GM20000 (cell line): ENCODE measurements at places on chromosomes 1 and 21.

GRCh38 chr1:116572771-116573430, 2.1 kb upstream of the CD58 start:
- DNase-seq = no peak

GRCh38 chr1:44089371-44090048, 29.1 kb upstream of the KLF17 start:
- DNase-seq = no peak

GRCh38 chr1:10916991-10917390, 95.5 kb upstream of the TARDBP start:
- DNase-seq = no peak

DNA sequence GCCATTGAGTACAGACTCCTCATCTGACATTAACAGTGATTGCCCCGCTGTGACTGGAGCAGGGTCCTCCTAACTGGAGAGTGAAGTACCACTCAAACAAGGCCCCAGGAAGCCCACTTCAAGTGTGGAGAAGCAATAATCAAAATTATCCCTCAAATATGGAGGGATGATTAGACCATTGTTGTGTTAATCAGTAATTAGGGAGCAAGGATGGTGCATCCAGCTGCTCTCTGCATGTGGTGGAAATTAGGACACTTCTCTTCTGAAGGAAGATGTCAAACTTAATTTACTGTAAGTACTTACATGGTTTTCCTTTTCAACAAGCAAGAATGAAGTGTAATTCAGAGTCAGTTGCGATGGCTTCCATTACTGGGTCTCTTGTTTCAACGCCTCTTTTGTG, 3.4 kb upstream of the ZP4 start:
- no peak for DNase-seq

DNA sequence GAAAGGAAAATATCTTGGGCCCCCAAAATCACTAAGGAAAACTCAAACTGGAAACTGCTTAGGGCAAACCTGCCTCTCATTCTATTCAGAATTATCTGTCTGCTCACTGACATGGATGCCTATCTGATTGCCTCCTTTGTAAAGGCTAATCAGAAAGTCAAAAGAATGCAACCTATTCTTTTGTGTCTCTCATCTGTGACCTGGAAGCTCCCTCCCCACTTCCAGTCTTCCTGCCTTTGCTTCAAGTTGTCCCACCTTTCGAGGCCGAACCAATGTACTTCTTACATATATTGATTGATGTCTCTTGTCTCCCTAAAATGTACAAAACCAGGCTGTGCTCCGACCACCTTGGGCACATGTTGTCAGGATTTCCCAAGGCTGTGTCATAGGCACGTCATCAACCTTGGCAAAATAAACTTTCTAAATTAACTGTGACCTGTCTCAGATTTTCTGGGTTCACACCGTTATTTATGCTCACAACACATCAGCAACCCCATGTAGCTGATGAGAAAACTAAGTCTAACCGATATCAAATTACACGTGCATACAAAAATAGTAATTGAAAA, 302.3 kb upstream of the NRIP1 start:
- DNase-seq = no peak

- no peak for DNase-seq
Observed at GRCh38 chr1:232983817-232984567, 33.6 kb downstream of the NTPCR start.

DNA sequence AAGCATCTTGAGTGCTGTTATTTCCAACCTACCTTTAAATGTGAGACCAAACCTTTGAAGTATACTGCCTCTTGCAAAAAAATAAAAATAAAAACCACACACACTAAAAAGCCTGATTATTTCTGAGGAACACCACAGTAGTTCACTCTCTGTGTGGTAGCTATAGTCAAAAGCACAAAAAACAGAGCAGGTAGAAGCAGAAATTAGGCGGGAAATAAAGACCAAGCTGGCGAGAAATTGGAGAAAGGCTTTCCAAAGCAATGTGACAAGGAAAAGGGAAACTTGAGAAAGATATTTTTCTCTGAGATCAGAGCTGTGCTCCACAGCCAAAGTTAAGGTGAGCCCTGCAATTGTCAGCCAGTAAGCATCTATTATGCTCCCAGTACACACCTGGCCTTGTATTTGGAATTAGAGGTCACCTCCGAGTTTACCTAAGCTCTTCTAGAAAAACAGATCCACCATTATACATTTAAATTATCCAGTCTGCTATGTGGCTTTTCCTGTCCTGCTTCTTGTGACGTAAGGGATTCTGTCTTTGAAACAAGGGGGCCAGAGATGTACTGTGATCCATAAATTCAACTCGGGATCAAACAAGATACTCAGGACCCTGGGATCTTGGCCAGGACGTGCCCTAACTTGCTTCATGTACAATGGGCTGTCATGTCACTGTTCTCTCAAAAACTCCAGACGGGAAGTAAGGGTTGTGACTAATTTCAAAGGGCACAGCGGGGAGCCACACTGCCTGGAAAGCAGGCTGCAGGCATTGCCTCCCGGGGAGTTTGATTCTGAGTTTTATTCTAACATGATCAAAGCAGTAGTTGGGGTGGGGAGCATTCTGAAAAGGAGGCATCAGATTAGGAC, 39.8 kb upstream of the RAB4A start:
- DNase-seq = no peak

DNA sequence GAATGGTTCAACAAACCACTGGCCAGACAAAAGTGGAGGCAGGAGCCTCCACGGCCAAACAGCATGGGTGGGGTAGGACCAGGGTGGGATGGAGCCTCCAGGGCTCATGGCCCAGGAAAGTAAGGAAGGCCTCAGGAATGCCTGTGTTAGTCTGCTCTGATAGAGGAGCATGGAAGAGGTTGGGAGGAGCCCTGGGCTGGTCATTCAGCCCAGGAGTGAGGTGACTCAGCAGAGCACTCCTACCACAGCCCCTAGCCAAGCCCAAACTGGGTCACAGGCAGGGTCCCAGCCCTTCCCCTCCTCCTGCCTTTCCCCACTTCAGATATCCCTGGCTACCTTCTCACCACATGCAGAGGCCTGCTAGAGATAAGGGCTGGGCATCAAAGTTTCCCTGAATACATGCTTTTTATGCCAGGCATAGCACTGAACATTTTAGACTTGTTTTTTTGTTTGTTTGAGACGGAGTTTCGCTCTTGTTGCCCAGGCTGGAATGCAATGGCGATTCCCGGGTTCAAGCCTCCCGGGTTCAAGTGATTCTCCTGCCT, 3.1 kb upstream of the SHISA4 start:
- no peak for DNase-seq

- no peak for DNase-seq
Observed at GRCh38 chr1:201050515-201051277, 27.2 kb upstream of the KIF21B start.

GRCh38 chr1:209335178-209335577, 248.3 kb upstream of the CAMK1G start:
- DNase-seq = peak; percentile 45

DNA sequence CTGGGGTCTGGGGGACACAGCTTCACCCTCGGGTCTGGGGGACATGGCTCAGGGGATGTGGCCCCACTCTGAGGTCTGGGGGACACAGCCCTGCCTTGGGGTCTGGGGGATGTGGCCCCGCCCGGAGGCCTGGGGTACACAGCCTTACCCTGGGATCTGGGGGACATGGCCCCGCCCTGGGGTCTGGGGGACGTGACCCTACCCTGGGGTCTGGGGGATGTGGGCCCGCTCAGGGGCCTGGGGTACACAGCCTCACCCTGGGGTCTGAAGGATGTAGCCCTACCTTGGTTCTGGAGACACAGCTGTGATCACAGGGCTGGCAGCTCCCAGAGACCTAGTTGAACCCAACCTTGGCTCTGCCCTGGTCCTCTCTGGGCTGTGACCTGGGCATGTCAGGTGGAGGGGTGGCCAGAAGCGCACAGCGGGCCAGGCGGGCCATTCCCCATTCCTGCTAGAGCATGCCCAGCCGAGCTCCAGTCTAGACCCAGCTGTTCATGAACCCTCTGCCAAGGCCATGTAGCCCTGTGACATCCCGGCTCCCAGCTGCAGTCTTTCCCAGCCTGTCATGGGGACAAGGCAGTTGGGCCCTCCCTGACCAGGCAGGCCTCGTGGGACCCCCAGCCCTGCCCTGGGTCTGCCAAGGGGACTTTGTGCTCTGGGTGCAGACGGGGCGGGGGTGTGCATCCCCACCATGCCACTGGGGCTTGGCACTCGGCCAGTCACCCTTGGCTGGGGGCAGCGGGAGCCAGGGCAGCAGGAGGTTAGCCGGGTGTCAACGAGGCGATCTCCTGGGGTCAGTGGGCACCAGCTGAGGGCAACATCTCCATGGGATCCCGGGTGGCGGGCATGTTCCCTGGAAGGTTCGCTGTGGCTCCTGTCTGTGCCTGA, 43.9 kb downstream of the WNT9A start:
- DNase-seq = no peak

GRCh38 chr1:18066576-18066975, 41.0 kb upstream of the IGSF21 start:
- no peak for DNase-seq

DNA sequence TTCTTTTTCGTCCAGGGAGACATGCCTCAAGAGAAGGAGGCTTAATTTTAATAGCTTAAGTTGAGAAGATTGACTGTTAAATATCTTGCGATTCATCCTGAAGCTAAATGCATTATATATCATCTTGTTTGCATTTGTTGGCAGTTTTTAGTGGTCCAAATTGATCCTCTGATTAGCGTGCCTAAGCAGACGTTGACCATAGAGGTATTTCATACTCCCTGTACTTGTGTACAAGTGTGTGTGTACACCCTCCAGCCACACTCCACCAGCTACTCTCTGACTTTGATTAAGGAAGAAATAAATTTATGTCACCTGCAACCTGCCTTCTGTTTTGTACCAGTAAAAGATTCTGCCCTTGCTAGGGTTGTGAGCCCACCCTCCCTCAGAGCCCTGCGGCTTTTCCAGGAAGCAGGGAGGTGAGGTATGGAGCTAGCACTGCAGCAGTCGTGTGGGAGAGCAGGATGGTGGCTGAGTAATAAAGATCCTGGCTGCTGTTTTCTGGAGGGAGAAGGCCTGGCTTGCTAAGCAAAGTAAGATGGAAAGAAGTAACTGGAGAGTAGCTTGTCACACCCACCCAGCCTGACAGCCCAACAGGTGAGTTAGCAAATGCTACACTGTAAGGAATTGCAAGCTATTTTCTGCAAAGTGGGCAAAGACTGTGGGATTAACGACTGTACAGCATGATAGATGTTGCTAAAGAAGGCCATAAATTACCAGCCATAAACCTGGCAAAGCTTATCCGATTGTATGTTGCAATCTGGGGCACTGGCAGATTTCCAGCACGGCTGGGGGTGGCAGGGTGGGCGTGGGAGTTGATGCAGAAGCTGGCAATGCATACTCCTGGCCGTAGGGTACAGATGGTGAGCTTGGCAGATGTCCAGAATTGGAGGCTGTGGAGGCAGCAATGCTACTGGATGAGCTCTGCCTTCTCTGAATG, 170.2 kb downstream of the TNR start:
- no peak for DNase-seq

DNA sequence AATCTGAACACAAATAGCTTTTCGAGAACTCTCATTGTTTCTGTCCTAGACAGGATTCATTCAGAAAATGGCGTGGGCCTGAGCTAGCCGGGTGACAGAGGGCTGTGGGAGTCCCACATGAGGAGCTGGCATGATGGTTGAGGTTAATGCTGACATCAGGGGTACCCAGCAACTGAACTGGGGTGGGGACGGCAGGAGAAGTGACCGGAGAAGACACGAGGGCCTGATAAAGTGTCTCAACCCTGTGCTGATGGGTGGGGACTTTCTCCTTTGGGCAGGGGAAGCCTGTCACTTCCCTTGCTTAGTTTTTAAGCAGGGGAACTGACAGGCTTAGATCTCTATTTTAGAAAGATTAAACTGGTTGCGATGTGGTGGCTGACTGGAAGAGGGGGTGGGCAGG, 14.6 kb downstream of the CHIT1 start:
- no peak for DNase-seq

DNA sequence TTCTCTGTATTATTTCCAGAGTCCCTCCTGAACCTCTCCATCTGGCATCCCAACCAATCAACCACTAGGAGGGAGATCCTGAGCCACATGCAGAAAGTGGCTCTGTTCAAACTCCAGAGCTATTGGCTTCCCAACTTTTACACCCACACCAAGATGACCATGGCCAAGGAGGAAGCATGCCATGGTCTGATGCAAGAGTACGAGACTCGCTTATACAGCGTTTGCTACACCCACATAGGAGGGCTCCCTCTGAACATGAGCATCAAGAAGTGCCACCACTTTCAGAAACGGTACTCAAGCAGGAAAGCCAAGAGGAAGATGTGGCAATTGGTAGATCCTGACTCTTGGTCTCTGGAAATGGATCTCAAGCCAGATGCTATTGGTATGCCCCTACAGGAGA, 23.6 kb downstream of the RGSL1 start:
- no peak for DNase-seq

GRCh38 chr1:171550050-171550449, 64.7 kb downstream of the PRRC2C start:
- no peak for DNase-seq

- DNase-seq = no peak
Observed at GRCh38 chr1:245685111-245685810, 530.5 kb downstream of the KIF26B start.

DNA sequence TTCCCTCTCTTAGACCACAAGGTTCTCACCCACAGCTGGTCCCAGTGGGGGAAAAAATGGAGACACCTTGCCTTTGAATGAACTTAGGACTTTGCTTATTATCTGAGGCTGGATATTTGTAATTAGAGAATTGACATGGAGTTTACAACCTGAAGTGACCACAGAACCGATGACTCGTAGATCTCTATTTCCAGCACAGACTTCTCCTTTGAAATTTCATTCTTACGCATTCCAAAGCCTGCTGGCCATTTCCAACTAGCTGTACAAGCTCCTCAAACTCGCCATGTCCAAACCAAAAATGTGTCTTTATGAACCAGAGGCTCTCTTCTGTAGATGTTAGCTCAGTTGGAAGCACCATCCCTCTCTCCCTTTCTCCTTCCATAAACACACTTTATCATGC, 12.0 kb downstream of the RAB7B start:
- no peak for DNase-seq

DNA sequence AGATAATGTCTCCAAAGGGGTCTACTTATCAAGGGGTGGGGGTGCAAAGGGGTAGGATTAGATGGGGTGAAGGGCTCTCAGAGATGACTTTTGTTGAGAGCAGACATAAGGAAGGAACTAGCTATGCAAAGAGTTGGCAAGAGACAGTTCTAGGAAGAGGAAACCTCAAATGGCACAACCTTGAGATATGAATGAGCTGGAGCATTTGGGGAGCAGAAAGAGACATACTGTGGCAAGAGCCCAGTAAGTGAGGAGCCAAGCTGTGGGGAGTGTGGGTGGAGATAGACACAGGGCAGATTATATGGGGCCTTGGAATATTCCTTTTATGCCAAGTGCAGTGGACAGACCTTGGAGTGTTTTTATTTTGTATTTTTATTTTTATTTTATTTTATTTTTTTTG, 84.8 kb upstream of the BTG3 start:
- DNase-seq = no peak

- DNase-seq = no peak
Observed at GRCh38 chr21:42411197-42411869, 7.6 kb downstream of the UBASH3A start.

DNA sequence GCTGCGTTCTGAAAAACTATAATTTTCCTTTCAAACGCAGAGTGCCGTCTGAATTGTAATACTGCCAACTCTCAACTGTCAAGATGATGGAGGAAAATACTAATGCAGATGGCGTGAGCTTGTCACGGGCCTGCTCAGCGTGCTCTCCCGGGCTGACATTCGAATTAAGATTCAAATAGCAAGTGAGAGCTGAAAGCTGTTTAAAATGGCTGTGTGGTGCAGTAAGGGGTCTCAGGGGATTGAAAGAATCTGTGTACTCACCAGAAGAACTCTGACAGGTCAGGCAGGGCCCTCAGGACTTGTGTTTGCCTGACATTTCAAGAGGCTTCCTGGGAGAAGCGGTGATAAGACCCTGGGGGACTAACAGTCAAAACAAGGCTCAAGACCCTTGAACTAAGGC, 33.1 kb downstream of the ZMYND12 start:
- DNase-seq = no peak
